ENCODE measurements at places on chromosomes 12 and 14.

DNA sequence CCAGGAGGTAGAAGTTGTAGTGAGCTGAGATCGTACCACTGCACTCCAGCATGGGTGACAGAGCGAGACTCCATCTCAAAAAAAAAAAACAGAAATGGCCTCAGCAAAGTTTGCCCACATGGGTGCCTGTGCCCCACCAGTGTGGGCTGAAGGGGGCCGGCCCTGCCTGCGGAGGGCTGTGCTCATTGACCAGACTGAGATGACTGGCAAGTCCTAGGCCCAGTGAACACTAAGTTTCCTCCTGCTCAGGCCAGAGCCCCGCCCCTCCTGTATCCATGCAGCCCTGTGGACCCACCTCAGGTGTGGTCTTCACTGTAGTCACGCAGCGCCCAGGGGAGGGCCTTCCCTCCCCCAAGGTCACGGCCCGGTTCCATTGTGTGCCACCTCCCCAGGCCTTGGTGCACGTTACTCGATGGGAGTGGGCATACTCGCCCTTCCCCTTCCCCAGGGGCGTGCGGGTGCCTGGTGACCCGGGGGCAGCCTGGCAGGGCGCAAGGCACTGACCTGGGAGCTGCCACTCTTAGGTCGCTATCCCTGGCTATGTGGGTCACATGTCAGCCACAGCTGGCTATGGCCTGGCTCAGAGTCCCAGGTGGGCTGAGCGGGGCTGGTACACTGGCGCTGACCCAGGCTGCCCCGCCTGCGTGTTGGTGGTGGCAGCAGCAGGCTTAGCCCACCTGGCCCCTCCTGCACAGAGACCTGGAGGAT, 16.1 kb downstream of the INF2 start:
- no peak for DNase-seq

DNA sequence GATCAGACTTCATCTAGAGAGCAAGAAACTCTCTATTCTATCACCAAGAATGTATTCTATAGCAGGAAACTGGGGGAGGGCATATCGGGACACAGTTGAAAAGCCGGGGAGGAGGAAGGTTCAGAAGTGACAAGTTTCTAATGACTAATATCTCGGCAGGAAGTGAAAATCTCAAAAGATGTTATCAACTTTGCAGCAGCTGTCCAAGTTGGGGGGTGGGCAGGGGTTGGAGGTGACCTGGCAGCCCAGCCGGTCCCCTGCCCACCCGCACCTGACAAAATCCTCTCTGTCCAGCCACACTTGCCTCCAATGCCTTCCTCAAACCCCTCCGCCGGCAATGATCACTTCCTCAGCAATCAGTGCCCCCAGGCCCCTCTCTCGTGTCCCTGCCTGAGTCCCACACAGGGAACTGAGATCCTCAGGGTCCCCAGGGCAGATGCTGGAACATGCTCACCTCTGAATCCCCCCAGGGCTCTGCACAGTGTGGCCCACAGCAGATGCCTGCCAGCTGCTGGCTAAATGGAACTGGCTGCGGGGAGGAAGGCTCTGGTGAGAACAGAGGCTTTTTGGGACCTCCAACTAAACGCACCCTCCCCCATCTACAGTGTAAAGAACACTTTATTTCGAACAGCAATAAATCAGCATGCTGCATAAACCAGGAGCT, 43.9 kb downstream of the CCDC88C start:
- no peak for DNase-seq

DNA sequence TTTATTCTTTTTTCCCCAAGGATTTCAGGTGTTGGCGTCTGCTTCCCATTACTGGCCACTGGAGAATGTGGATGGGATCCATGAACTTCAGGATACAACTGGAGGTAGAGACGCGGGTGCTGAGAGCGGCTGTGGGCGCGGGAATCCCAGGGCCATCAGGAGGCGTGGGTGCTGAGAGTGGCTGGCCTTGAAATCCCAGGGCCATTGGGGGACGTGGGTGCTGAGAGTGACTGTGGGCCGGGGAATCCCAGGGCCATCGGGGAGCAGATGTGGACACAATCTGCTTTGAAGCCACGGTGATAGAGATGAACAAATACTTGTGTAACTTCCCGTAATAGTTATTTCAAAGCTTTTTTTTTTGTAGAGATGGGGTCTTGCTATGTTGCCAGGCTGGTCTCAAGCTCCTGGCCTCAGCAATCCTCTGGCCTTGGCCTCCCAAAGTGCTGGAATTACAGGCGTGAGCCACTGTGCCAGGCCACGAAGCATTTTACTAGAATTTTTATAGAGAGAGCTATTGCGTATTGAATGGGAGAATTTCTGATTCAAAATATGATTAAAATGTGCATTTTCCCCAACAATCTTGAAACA, 12.8 kb downstream of the ADGRD1 start:
- DNase-seq = no peak

- no peak for DNase-seq
These were observed 5.0 kb downstream of the HNRNPC start for GRCh38 chr14:21264025-21264801.

DNA sequence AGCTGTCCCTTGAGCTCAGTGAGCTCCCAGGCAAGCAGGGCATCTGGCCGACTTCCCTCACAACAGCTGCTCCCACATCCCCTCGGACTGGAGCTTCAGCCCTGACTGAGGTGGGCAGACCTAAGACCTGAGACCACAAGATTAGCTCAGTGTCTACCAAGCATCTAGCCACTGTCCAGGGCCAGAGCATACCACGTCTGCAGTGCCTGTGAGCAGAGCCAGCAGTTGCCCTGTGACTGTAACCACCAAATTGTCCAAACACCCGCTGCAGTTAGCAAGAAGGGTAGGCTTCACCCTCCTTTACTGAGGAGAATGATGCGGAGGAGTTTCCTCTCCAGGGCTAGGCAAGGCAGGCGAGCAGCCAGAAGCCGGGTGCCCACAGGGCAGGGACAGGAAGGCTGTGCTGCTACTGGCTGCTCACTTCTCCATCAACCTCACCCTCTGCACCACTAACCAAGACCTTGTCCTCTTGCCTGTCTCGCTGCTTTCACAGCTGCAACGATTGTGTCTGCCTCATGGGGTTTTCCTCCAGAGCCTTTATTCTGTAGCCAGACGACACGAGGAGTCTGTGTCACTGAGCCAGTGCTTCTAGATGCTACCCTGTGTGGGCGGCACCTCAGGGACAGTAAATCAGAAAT, 53.9 kb downstream of the ANAPC7 start:
- peak; percentile 10 for DNase-seq

DNA sequence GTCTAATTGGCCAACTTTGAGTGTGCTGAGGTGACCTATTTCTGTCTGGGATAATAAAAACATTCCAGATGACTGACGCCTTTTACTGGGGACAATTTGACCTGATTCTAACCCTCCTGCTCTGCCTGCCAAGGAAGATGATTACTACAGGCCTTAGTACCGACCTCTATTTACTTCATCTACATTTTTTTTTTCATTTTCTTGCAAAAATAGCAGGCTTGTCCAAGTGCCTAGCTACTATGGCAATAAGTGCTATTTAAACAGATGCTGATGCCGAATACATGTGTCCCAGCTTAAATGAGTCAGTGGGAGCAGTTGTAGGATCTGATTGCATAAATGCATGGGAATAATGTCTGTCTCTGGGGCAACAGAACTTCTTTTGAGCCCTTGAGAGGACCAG, 254.3 kb downstream of the RGS6 start:
- DNase-seq = no peak

GRCh38 chr12:89427508-89428156, 75.3 kb upstream of the DUSP6 start:
- DNase-seq = no peak

GRCh38 chr14:34668111-34668510, 38.2 kb upstream of the SNX6 start:
- DNase-seq = no peak

- no peak for DNase-seq
These were observed 13.5 kb upstream of the SCFD1 start for GRCh38 chr14:30608533-30609006.

DNA sequence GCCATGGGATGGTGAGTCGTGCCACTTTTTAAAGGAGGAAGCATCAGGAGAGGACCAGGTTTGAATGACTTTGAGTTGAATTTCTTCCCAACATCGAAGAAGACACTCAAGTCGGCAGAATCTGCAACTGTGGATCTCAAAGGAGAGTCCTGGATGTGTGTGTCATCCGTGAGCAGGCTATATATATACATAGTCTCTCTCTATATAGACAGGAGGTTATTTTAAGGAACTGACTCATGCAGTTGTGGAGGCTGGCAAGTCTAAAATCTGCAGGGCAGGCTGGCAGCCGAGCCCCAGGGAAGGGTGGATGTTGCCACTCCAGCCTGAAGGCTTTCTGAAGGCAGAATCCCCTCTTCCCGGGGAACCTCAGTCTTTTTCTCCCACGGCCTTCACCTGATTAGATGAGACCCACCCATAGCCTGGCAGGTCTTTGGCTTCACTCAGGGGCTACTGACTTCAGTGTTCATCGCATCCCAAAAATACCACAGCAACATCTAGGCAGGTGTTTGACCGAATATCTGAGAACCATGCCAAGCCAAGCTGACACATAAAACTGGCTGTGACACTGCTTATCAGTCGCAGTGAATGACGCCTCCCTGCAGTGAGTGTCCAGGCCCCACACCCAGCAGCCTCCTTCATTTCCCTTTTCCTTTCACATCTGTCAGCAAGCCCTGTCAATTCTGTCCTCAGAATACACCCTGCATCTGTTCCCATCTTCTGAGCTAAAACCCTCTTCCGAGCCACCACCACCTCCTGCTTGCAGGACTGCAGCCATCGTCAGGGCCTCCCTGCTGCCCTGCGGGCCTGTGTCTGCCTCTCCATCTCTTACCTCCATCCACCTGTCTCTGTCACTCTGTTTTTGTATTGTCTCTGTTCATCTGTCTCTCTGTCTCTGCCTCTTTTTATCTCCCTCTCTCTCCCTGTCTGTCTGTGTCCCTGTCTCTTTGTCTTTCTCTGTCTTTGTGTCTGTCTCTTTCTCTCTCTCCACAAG, 54.0 kb downstream of the ZNF664 start:
- DNase-seq = no peak

GRCh38 chr14:25406818-25407217, 356.9 kb upstream of the STXBP6 start:
- no peak for DNase-seq

GRCh38 chr14:73176685-73177084, 40.4 kb downstream of the PSEN1 start:
- DNase-seq = no peak

- no peak for DNase-seq
These were observed 10.9 kb downstream of the TCHP start for GRCh38 chr12:109910969-109911348.

DNA sequence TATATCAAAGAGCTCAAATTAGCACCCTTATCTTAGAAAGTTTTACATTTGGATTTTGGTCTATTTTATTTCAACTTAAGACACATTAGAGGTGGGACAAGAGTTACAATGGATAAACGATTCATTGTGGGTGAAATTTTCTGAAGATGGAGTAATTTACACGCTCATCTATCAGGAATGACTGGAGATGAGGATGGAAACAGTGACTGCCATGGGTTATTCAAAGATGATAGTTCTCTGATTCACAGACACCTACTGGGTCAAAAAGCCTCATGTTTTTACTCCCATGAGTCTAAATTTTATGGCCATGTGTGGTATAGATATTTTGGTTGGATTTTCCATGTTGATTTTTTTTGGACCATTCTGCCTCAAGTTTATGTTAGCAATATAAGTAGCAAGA, 22.1 kb downstream of the SAMD4A start:
- no peak for DNase-seq

- DNase-seq = no peak
These were observed 39.3 kb downstream of the RBM19 start for GRCh38 chr12:113926788-113927187.

- DNase-seq = no peak
These were observed 399 bp upstream of the WASHC4 start for GRCh38 chr12:105107171-105107493.

DNA sequence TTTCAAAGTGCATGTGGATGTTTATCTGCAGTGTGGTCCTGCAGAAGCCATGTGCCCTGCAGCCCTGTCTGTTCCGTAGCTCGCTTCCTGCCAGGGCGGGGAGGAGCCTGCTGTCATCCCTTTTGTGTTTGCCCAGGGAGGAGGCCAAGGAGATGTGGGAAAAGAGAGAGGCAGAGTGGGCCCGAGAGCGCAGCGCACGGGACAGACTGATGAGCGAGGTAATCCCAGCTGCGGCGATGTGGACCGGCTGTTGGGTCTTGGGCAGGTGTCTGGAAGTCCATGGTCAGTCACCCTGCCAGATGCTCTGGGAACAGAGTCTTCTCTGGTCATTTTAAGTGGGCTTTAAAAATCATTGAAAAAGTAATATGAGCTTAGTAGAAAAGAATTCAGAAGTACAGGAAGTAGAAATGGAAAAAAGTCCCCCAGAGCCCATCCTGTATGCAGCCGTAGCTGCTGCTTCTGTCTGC, 12.8 kb downstream of the TCHP start:
- no peak for DNase-seq

DNA sequence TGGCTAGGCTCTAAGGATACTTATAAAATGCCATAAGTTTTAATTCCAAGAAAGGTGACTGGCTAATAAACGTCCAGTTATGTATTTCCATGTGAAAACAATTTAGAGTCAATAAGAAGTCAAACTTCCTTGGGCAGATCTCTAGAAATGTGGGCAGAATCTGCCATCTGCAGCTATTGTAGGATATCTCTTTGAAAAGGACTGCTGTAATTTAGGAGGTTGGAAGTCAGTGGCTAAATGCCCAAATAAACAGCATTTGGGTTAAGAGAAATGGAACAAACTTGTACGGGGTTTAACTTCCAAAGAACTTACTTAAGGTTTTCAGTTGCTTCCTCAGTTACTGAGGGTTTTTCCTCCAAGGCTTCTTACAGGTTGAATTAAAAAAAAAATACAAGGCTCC, 121.6 kb downstream of the FIGNL2 start:
- DNase-seq = no peak

GRCh38 chr14:73870525-73871235, 16.0 kb upstream of the ZNF410 start:
- DNase-seq = no peak

- DNase-seq = no peak
These were observed 4.8 kb downstream of the TMEM229B start for GRCh38 chr14:67483579-67484285.

DNA sequence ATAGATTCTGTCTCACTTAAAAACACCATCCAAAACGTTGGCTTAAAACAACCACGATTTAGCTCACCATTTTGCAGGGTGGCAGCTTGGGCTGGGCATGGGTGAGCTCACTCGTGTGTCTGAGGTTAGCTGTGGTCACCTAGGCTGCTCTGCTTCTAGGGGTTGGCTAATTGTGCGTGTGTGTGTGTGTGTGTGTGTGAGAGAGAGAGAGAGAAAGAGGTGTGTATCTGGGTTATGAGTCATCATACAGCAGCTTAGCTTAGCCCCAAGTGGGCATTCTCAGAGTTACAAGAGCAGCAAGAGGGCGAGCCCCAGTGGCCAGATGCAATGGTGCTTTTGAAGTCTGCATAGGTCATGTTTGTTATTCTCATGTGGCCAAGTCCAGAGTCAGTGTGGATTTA, 6.0 kb downstream of the FBXW8 start:
- no peak for DNase-seq
